ENCODE measurements at places on chromosomes 3 and 15. TPM values are rescaled to one million over a fixed set of nuclear protein-coding genes. Genes with fewer than 3 reads are reported as not detected.

The CCR1 gene
- total RNA-seq, result 1.7 TPM

The MORC1 gene
- total RNA-seq, result not detected

The ANO10 gene
- 26.1 TPM for total RNA-seq

The LXN gene
- 14.3 TPM for total RNA-seq

The HDC gene
- total RNA-seq, result 3.8 TPM

The MRPS22 gene
- 65.1 TPM for total RNA-seq

The SLC6A1 gene
- 23.7 TPM for total RNA-seq

The IL17RD gene
- 32.2 TPM for total RNA-seq

The SNURF gene
- total RNA-seq, result 55.8 TPM

The LDHAL6B gene
- total RNA-seq, result not detected

The CPNE4 gene
- total RNA-seq, result 18.1 TPM

The MFGE8 gene
- 110 TPM for total RNA-seq

The PSMA4 gene
- 148 TPM for total RNA-seq

The CCK gene
- 5.6 TPM for total RNA-seq

The GUCA1C gene
- 14.0 TPM for total RNA-seq

The PLA2G4E gene
- total RNA-seq, result 0.16 TPM

The NEK10 gene
- 6.2 TPM for total RNA-seq

The GRM2 gene
- 5.4 TPM for total RNA-seq

The ZNF385D gene
- 35.0 TPM for total RNA-seq

The FOXL2 gene
- total RNA-seq, result 6.7 TPM

The MITF gene
- 38.3 TPM for total RNA-seq

The KCNMB2 gene
- 7.8 TPM for total RNA-seq

The UCN2 gene
- 0.33 TPM for total RNA-seq

The KCNAB1 gene
- total RNA-seq, result 23.5 TPM

The LPCAT4 gene
- 19.2 TPM for total RNA-seq

The RNF123 gene
- total RNA-seq, result 31.6 TPM

The CLDN18 gene
- not detected for total RNA-seq

The CCDC80 gene
- 43.5 TPM for total RNA-seq

The MESP1 gene
- total RNA-seq, result 1.2 TPM

The SHF gene
- 40.8 TPM for total RNA-seq

The ARIH1 gene
- 80.1 TPM for total RNA-seq

The C15orf62 gene
- total RNA-seq, result 1.1 TPM

Measured in camera-type eye (tissue), 1 donor.